ENCODE measurements at places on chromosomes 4 and X.
A peak's percentile ranks its signal among the peaks of the same experiment; 100 is the strongest.

DNA sequence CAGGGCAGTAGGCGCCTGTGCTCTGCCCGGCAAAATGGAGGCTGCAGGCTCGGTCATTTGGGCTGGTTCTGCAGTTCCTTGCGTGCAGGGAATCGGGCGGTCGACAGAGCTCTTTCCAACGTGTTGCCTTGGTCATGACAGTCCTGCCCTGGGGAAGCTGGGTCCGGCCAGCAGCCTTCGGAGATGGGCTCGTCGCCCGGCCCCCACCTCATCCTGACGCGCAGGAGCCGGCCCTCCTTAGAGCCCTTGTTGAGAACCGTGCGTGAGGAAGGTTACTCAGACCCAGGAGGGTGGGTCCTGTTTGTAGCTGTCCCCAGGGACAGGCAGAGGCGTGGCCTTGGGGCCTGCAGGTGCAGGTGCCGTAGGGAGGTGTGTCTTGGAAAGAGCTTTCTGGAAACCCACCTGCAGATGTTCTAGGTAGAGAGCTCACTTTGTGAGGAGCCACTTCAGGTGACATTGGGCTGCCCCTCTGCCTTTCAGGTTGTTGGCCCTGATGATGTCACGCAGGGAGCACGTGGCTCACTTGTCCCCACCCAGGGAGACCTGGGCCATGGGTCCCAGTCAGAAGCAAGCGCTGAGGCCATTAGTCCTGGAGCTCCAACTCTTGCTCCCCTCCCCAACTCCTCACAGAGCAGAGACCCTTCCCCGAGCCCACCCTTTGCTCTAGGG is 15.2 kb upstream of the HGFAC start:
- no peak for DNase-seq

DNA sequence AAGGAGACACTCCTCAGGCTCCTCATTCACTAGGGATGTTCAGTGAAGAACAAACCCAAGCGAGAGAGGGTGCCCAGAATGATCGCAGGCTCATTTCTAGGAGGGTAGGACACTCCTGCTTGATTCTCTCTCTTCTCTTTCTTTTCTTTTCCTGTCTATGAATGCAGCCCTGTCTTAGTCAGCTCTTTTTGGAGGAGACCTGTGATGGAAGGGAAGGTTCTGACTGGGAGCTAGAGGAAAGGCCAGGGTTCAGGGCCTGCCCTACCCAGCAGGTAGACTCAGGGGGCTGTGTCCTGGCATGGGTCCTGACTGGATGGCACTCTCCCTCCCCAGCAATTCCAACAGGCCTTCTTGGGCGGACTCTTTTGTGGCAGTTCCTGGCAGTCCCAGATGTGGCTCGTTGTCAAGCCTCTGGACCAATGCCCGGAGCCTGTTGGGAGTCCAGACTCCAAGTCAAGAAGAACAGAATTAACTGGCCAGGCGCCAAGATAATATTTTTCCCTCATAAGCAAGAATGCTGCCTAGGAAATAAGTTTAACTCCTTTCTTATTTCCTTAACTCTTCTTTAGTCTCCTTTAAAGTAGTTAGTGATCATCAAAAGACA is 139.4 kb upstream of the SCML1 start:
- DNase-seq, result no peak

- peak; percentile 77 for DNase-seq
Observed at GRCh38 chrX:155767051-155767875, 113.9 kb upstream of the VAMP7 start.

DNA sequence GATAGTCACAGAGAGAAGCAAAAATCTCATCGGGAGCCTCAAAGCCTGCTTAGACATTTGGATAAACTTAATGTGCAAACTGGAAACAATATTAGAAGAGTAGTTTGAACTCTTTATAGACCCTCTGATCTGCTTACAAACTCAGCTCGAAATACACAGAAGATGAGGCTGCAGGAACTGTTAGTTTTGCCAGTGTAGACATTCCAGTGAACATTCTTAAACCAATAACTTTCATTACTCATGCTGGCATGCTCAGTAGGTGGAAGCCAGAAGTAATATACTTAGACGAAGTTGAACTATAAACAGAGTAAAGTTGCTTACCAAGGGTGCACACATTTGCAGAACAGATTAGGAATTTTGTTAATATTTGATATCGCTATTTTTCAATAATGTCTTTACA is 303.5 kb downstream of the ANKRD50 start:
- peak; percentile 47 for DNase-seq

DNA sequence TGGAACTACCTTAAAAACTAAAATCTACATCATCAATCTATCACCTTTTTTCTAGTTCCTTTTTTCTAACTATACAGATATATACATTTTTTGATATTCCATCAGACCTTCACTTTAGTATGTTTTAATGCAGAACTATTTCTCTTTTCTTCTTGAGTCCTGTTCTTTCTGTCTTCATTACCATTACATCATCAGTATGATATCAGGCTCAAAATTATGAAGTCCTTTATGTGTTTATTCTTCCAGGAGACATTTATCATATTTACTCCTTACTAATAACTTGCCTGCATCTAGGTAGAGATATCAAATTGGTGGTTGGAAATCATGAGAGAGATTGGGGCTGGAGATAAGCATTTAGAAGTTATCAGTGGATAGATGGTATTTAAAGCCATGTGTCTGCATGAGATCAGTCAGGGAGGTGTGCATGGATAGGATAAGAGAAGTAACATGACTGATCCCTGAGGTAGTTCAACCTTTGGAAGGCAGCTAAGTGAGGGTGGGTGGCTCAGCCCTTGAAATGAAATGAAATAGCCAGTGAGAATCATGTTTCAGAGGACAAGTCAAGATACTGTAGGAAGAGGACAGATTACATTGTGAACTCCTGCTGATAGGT is 43.1 kb downstream of the MRPL1 start:
- DNase-seq, result no peak

GRCh38 chr4:147195386-147195785 is 249.7 kb upstream of the TTC29 start:
- no peak for DNase-seq

DNA sequence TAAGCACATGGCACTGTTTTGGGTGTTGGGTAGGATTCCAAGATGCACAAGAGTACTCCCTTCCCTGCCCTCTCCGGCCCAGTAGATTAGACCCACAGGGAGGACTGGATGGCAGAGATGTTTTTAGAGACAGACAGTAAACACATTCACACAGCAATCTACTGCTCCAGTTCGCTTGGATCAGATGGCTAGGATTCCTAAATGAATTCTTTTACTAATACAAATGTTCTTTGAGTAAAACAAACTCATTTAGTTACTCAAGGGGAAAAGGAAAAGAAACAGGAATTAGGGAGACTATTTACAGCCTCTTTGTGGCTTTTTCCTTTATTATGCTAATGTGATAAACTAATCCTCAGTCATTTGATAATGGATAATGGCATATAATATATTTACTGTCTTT is 5.9 kb downstream of the SNX25 start:
- DNase-seq, result no peak

DNA sequence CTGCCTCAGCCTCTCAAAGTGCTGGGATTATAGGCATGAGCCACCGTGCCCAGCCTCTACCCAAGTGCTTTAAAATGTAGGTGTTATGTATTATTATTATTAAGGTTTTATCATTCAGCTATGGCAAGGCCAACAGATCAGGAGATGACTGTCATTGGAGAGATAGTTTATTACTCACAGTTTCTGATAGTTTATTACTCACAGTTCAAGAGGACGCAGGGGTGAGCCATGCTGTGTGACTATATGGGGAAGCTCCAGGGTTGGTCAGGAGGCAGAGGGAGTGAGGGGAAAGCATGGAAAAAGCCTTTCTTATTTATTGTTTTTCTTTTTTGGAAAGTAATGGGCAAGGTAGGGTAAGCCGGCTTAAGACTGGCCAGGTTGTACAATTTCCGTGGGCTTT is 25.4 kb upstream of the ARSD start:
- no peak for DNase-seq

DNA sequence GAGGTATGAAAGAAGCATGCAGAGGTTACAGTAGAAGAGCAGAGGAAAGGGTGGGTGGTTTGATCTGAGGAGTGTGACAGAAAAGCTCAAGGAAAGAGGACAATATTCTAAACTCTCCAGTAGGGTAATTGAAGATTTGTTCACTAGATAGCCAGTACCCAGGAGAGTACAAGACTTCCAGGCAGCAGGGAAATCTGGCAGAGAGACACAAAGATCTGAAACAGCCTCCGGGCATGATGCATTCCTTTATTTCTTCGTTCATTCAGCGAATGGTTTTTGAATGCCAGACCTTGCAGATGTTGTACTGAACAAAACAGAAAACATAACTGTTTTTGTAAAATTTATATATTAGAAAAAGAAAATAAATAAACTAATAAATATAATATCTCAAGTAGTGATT is 766.6 kb downstream of the FAT4 start:
- DNase-seq, result no peak

GRCh38 chr4:94924566-94924965 is 166.8 kb downstream of the BMPR1B start:
- no peak for DNase-seq

- peak; percentile 59 for DNase-seq
Observed at GRCh38 chr4:113499696-113500095, 261.8 kb downstream of the CAMK2D start.

DNA sequence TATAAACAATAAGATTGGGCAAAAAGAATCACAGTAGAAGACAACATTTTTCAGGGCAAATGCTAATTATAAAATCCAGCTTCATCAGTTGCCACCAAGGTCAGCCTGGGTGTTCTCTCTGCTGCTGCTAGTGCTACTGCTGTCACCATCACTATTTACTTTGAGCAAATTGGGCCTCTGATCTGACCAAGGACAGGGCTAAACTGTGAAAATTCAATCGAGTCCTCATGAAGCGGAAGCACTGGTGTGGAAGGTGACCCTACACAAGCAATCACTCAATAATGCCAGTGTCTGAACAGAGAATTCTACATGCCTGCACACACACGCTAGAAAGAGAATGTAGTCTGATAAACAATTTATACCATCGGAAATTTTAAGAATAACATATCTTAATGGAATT is 122.9 kb upstream of the TTC29 start:
- no peak for DNase-seq

GRCh38 chr4:2691952-2692435 is 64.1 kb downstream of the TNIP2 start:
- no peak for DNase-seq

DNA sequence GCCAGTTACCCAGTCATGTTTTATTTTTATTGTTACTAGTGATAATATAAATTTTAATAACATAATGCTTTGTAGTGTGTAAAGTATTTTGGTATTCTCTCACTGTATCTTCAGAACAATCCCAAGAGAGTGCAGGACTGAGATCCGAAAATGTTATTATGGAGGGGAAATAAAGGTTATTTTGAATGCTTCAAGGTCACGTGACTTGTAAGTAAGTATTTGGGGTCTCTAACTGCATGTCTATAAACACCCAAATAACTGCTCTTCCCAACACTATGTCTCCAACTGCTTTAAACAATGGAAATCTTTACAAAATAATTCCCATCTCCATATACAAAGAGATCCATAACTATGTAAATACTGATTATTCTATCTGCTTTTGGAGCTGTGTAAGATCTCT is 302.2 kb downstream of the LDB2 start:
- no peak for DNase-seq

- DNase-seq, result no peak
Observed at GRCh38 chr4:145101091-145101490, 3.0 kb downstream of the ABCE1 start.

- no peak for DNase-seq
Observed at GRCh38 chr4:168811207-168811606, 198.8 kb downstream of the CBR4 start.

GRCh38 chrX:50204364-50204899 is at the start of gene CCNB3:
TSS of gene CCNB3 (plus strand) at chrX:50204765. CDS start at chrX:50285164, 80,399 bp downstream.
- DNase-seq, result peak; percentile 76

GRCh38 chrX:66051980-66052379 is 12.1 kb upstream of the VSIG4 start:
- DNase-seq, result no peak

- no peak for DNase-seq
Observed at GRCh38 chrX:107374132-107374531, 75.3 kb upstream of the FRMPD3 start.

Data from amniotic epithelial cell (primary cell).